NCI-H774 (cell line): ENCODE measurements at places on chromosomes 3 and 15.

DNA sequence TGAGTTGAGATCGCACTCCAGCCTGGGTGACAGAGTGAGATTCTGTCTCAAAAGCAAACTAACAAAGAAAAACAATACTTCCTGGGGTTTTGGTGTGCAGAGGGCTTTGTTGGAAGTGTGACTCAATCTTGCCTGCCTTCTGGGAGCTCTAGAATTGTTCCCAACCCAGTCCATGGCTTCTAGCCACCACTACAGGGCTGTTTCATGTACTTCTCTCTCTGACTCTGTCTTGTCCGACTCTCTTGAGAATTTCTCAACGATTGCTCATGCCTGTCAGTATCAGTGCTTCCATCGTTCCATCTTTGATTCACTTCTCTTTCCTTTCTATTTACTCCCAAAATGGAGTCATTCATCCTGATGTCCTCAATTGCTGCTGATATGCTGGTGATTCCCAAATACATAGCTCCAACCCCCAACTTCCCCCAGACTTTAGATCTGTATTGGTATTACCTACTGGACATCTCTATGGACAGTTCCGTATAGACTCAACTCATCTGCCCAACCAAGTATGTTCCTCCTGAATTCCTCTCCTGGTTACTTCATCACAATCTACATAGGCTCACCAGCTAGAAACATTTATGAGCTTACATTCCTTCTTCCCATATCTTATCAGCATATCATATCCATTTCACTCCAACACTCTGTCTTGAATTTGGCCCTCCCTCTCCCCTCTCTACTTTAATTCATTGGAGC lies 1.8 kb upstream of the AP2M1 start:
- no peak for DNase-seq

GRCh38 chr15:81516461-81516860 lies 142.4 kb upstream of the TMC3 start:
- DNase-seq = no peak

DNA sequence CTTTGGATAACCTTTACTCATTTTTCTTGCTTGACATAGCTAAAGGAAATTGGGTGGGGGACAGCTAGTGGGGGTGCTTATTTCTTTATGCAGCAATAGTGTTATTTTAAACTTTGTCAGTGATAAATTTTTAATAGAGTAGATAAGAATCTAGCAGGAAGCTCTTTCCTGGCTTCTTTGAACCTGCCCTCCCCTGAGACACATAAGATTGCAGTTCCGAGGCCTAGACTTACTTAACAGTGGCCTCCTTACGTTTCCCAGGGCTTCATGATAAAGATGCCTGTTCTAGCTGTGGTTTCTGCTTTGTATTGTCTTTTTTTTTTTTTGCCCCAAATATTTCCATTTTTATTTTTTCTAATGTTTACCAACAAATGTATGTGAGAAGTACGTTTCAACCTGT lies 170.1 kb downstream of the VPS8 start:
- DNase-seq = no peak

DNA sequence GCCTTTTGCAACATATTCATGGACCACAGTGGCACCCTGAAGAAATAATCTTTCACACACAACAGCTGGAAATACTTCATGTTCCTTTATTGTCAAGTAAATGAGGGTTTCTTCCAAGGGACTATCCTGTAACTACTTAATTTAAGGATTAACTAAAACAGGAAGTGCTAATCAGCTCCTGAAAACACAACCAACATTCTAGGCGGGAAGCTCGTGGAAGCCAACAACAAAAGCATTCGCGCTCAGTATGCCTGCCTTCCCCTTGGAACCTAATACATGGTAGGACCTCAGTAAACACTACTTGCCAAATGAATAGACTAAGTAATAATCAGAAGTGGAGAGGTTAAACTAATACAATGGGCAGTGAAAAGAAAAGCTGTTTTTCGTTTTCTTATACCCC lies 300.9 kb downstream of the RORA start:
- no peak for DNase-seq

- DNase-seq = no peak
Measured at GRCh38 chr15:41678742-41679141, 18.5 kb downstream of the MGA start.
